ENCODE measurements at places on chromosomes 6 and 20.

- DNase-seq: no peak
Measured at GRCh38 chr6:166420351-166420750, 37.6 kb upstream of the MPC1 start.

GRCh38 chr6:134176264-134176975 is 124.0 kb upstream of the SLC2A12 start:
- no peak for DNase-seq

- no peak for DNase-seq
Measured at GRCh38 chr20:12883507-12883885, 125.3 kb upstream of the SPTLC3 start.

DNA sequence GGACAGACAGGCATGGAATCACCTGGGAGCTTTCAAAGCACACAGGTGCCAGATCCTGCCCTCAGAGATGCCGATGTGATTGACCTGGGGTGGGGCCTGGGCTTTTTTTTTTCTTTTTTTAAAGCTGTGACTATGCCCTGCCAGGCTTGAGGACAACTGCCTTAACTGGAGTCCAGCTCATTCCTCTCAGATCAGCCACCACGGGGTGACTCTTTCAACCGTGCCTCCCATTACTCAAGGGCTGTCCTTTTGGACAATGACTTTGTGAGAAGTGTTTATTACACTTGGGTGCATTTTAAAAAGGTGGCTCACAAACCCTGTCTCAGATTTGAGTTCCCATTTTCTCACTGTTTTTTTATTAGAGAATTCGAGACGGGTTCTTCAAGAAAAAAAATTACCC is 57.1 kb upstream of the RALY start:
- DNase-seq: no peak

- no peak for DNase-seq
Measured at GRCh38 chr6:43445576-43445975, 9.8 kb downstream of the DLK2 start.

DNA sequence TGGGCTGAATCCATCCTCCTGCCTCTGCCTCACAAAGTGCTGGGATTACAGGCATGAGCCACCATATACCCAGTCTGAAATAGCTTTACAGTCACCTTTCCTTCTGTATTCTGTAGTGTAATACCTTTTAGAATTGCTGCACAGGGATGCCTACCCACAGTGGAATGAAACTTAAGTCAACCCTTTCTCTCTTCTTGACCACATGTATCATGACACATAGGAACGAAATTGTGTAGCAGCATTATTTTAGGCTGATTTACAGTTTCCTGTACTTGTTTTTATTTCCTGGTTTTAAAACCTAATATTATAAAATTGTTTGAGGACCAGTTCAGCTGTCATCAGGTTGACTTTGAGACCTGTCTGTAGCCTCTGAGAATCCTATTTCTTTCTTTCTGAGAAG is 297.8 kb downstream of the ZFAND3 start:
- no peak for DNase-seq

DNA sequence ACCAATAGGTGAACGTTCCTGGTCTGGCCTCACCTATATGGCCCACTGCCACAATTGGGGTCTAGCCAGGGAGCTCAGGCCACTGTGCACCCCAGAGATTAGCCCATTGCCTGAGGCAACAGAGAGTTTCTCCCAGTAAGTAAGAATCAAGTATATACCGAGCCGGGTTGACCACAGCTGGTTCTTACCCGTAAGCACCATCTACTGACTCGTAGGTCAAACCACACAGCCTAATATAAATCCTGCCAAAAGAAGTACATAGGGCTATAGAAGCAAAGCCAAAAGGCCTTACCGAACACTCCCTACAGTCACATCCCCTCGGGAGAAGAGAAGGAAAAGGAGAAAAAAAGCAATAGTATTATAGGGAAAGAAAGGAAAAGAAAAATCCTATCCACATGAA is 463.6 kb upstream of the GJE1 start:
- no peak for DNase-seq

DNA sequence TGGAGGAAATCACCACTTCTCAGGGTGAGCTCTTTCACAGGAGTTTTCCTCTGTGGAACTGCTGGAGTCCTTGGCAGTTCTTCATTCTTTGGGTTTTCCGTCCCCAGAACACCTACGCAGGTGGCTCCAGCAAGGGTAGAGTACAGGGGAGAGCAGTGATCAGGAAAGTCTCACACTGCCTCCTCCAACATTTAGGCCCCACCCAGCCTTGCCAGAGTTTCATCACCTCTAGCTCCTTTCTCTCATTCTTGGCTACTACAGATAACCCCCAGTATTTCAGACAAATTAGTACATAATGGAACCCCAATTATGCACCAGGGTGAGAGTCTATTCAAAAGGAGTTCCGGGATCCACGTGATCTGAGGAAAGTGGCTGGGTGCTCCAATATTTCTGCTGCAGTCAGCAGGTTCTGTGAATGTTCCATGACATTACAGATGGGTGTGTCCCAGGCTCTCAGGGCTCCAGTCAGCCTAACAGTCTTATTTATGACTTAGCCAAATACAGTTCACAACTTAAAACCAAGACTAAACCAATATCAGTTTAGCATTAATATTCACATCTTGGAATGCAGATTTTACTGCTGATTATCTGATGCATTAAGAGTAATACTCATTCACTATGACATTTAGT is 44.6 kb downstream of the GPR63 start:
- no peak for DNase-seq

- no peak for DNase-seq
Measured at GRCh38 chr20:25382704-25383370, 7.8 kb downstream of the ABHD12 start.

DNA sequence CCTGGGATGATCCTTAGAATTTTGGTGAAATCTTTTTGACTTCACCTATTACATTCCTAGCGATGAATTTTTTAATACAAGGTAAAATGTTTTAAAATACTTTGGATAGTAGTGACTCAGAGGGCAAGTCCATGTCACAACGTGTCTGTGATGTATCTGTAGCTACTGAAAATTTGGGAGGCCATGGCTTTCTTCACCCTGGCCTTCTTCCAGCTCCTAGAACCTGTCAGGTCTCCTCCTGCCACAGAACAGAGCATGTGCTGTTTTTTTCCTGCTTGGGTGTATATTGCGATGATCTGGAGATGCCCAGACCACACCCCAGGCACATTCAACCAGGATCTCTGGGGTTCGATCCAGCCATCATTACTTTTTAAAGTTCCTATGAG is 194.4 kb downstream of the BTBD3 start:
- DNase-seq: no peak

DNA sequence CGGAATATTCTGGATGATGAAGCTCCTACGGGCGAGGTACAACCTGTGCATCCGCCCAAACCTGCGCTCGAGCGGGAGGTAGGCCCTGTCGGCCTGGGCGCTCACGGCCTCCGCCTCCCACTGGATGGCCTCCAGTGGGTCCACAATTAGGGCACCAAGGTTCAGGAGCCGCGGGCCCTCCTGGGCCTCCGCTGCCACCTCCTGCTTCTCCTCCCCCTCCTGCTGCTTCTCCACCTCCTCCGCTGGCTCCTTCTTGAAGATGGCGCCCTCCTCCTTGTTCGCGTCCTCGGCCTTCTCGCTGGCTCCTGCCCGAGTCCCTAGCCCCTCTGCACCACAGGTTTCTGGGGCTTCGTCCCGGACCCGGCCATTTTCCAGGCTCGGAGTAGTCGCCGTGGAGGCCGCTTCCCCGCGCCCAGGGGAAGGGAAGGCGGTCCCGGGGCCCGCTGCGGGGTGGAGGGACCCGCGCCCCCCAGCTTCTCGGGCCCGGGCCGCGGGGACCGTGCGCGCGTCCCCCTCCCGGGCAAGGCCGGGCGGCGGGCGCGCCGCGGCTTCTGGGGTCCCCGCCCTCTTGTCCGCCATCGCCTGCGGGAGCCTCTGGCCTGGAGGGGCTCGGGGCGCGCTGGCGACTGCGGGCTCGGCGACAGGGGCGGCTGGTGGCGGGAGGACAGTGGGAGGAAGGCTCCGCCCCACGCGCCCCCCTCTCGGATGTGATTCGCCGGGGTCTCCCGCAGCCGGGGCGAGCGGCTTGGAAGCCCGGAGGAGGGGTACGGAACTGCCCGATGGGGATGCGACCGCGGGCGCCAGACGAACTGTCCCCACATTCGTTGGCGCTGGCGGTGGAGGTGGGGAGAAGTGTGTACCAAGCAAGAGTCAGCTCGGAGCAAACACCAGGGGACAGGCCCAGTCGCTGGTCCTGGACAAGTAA is 17.6 kb downstream of the PLAGL2 start:
- DNase-seq: peak; percentile 53

- DNase-seq: no peak
Measured at GRCh38 chr6:42864602-42865001, 14.8 kb upstream of the RPL7L1 start.

GRCh38 chr6:37691904-37692806 is 5.5 kb downstream of the MDGA1 start:
- peak; percentile 69 for DNase-seq

GRCh38 chr6:56690519-56691285 is 48.0 kb upstream of the DST start:
- DNase-seq: no peak

DNA sequence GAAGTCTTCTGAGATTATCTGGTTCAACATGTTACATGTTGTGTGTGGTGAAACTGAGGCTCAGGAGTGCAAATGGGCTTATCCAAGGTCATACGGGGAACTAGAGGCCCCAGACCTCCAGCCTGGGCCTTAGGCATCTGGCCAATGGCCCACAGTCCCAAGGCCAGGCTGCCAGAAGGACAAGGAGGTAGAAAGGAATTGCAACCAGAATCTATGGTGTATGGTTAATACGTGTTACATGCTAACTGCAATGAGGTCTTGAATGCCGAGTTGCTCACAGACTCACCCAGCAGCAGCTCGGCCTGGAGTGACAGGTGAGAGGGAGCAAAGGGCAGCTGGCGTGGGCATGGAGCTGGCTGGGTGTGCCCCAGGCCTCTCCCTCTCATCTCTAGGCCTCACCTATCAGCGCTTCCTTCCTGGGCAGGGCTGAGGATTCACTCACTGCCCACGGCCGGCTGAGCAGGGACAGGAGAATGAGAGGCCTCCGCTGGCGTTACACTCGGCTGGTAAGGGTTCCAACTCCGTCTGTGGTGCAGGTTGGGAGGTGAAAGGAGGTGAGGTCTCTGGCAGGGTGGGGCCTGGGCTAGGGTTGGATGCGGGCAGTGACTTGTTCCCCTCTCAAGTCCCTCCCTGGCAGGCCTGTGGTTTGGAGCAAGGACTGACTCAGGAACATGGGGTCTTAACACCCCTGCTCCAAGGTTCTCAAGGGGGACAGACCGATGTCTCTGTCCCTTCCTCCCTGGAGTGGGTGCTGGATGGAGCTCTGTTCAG is at the start of gene TLDC2:
Gene TLDC2 (plus strand): TSS at position 437 of the 771 bp plus-strand sequence. CDS start 37 bp downstream, at position 474.
- DNase-seq: no peak

DNA sequence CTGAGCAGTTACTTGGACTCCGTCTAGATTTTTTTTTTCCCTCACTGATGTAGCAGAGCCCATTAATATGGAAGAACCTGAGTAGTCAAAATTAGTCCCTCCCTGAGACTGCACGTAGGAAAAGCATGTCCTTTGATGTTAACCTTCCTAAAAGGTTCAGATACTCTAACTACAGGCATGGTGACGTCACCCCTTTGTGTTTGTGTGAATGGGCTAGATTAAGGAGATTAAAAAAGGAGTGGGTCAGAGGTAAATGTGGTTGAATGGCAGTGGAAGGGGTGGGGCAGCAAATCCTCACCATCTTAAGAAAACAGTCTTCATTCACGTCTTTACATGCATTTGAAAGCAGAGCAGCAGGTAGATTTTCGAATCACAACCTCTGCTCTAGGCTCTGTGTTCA is 521.1 kb downstream of the TFAP2B start:
- no peak for DNase-seq

DNA sequence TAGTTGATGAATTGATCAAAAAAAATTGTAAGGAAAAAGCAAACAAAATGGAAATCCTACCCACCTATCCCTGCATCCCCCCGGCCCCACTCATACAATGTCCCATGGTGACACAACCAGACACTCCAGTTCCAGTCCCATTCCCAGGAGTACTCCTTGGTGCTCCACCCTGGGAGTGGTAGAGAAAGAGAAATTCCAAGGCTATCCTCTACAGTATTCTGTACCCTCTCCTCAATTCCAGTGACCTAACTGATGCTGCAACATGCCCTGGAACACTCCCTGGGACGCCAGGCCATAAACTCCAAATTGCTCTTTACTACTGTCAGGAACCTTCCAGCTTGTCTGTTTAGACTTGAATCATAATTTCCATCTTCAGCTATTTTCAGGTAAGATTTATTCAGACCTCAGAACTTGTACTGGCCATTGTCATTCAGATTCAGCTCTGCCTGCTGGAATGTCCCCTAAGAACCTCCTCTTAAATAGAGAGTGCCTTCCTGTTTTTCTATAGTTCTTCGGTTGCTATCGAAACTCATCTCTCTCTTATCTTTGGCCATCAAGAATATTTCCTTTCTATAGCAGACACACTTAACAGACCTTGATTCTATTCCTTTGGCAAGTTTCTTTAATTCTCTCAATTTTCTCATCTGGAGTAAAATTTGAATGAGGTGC is 8.7 kb downstream of the GPX6 start:
- no peak for DNase-seq

- DNase-seq: no peak
Measured at GRCh38 chr6:12026120-12026519, 14.0 kb downstream of the HIVEP1 start.

GRCh38 chr20:47093320-47093966 is 198.8 kb downstream of the EYA2 start:
- no peak for DNase-seq

GRCh38 chr20:25035921-25036320 is 22.0 kb downstream of the ACSS1 start:
- DNase-seq: no peak

- no peak for DNase-seq
Measured at GRCh38 chr6:143885116-143885515, 20.8 kb downstream of the ZC2HC1B start.

DNA sequence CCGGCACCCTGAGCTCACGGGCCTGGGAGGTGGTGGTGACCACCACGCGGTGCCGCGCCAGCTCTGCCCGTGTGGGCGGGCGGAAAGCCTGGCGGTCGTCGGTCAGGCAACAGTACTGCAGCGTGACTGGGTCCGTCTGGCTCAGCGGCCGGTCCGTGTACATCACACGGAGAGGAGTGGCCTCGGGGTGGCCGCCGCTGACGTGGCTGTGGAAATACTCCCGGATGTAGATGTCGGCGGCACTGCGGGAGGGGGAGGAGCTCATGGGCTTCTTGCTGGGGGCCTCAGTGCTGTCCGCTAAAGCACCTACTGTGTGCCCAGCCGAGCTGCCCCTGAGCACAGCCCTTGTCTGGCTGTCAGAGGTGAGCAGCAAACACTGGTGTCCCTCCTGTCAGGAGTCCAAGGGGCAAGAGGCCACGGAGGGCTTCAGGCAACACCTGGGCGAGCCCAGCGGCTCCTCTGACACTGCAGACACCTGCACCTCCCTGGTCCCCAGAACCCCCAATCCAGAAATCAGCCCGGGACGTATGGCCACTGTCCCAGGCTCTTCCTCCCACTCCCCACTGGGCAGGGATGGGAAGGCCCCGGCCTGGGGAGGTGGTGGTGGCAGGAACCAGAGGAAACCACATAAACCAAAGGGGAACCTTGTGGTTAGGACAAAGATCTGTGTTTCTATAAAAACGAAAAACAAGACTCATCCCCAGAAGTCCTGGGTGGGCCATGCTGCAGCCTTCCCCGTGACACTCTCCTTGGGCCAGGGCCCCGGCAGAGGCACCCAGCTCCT is 6.5 kb downstream of the HELZ2 start:
- DNase-seq: peak; percentile 76

GRCh38 chr6:137044366-137045221 is at the start of gene IL20RA:
TSS of gene IL20RA (minus strand) at chr6:137044965. CDS start at chr6:137044728, 237 bp downstream.
- peak; percentile 37 for DNase-seq

GRCh38 chr6:128403618-128404444 is 116.6 kb downstream of the PTPRK start:
- DNase-seq: no peak

All from GM12891 (cell line).